ENCODE measurements at places on chromosomes 5 and 9.
A peak's percentile ranks its signal among the peaks of the same experiment; 100 is the strongest.

- no peak for DNase-seq
These were observed 25.8 kb downstream of the FBXL7 start for GRCh38 chr5:15525703-15526275.

- no peak for DNase-seq
These were observed 96.3 kb downstream of the CD180 start for GRCh38 chr5:67100301-67100700.

- no peak for DNase-seq
These were observed 27.3 kb downstream of the PPARGC1B start for GRCh38 chr5:149757197-149757947.

DNA sequence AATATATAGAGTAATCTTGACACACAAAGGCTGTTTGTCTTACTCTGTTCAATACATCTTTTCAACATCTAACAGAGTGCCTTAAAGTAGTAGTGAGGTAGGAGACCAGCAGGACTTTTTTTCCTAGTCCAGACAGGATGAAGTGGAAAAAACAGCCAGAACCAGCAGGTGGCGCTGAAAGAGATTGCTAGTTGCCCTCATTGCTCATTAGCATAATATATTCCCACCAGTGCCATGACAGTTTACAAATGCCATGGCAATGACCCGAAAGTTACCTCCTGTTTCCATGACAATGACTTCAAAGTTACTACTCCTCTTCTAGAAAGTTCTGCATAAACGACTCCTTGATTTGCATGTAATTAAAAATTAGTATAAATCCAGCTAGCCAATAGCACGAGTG, 387.4 kb downstream of the ACTL7B start:
- peak; percentile 61 for DNase-seq

- no peak for DNase-seq
These were observed 7.5 kb downstream of the ACSL6 start for GRCh38 chr5:132003982-132004381.

- no peak for DNase-seq
These were observed 30.0 kb downstream of the SNX30 start for GRCh38 chr9:112780450-112781036.

DNA sequence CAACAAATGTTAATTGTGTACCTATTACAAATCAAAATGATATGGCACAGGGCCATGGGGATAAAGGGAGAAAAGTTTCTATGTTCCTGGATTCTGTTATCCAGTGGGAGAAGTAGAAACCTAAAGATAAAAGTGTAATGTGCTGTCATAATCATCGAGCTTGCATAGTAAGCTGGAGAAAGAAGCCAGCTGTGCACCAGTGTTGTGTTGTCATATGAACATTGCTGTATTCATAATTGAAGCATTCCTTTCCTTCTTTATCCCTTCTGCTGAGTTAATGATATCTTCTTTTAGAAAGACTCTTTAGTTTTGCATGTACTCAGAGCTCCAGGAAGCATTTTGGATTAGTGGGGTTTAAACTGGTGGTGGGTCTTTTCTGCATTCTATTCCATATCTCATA, 39.5 kb downstream of the NTRK2 start:
- no peak for DNase-seq

DNA sequence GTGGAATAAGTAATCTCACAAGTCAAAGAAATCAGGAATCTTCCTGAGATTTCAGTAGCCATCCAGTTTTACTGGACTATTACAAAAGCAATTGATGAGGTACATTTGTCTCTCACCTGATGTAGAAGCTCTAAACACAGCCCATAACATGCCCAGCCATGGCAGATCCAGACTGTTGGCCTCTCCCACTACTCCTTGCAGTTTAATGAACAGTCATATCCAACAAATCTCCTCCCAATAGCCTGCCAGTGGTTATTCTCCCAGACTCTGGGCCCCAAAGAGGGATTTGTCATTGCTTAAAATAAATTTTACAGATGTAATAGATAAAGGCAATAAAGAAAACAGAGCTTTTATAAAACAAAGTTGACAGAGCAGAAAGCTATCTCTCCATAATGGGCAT, 80.8 kb downstream of the ZNF608 start:
- no peak for DNase-seq

- peak; percentile 76 for DNase-seq
These were observed 16.5 kb downstream of the GRXCR2 start for GRCh38 chr5:145856285-145856818.

GRCh38 chr9:134461426-134461982, 135.2 kb downstream of the RXRA start:
- peak; percentile 9 for DNase-seq

GRCh38 chr9:82367016-82367415, 378.4 kb downstream of the SPATA31D1 start:
- no peak for DNase-seq

DNA sequence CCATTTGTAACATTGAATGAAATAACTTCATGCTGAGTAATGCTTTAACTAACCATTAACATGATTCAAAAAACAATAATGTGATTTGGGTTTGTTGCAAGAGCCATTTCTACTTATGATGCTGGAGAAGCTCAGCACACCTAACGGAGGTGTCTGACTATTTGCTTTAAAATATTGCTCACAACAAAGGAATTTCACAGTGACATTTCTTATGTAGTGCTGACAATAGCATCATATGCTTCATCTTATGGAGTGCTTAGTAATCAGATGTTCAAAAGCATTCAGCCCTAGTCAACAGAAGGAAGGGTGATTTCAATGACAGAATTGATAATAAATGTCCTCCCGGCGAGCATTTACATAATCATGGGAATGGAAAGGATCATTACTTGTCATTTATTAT, 1003.3 kb upstream of the COX7C start:
- no peak for DNase-seq

- DNase-seq, result peak; percentile 83
These were observed 32.1 kb downstream of the PTPA start for GRCh38 chr9:129143031-129143927.

DNA sequence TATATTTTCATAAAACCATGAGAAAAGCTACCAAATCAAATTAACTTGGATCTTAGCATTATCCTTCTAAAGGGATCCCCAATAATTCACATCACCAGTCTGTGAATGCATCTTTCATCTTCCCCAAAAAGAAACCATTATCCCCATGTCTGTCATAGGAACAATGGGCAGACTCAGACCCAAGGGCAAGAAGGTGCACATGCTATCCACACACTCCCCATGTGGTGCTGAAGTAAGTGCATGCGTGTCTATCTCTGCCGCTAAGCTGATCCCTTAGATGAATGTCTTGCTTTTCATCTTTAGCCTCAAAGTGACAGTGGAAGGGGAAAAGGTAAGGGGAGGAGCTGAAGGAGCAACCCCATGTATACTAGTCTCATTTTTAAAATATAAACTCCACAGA, 10.2 kb downstream of the SPOCK1 start:
- no peak for DNase-seq

GRCh38 chr9:91714020-91714806, 235.8 kb downstream of the ROR2 start:
- DNase-seq, result peak; percentile 24

- peak; percentile 95 for DNase-seq
These were observed 39.2 kb upstream of the NEK6 start for GRCh38 chr9:124218438-124218982.

- DNase-seq, result no peak
These were observed 118.8 kb downstream of the GLIS3 start for GRCh38 chr9:4180907-4181605.

DNA sequence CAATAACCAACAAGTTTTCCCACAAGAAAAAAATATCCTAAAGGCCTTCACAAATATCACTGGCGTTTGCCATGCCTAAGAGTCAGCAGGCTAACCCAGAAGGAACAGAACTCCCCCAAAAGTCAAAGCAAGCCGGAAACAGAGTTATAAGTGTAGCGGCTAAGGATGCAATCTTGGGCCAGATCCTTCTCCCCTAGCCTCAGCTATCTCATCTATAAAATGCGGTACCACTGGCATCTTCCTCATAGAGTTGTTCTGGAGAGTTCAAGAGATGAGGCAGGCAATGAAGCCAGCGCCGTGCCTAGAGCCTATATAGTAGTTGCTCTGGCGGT, 632 bp downstream of the DPM2 start:
- DNase-seq, result no peak

- DNase-seq, result no peak
These were observed 9.4 kb upstream of the ANGPTL2 start for GRCh38 chr9:127131871-127132270.

- DNase-seq, result no peak
These were observed 778 bp downstream of the FRRS1L start for GRCh38 chr9:109166171-109166770.

- DNase-seq, result no peak
These were observed 2.0 kb downstream of the AK3 start for GRCh38 chr9:4738866-4739586.

- DNase-seq, result no peak
These were observed 11.2 kb upstream of the COL5A1 start for GRCh38 chr9:134630393-134630790.

DNA sequence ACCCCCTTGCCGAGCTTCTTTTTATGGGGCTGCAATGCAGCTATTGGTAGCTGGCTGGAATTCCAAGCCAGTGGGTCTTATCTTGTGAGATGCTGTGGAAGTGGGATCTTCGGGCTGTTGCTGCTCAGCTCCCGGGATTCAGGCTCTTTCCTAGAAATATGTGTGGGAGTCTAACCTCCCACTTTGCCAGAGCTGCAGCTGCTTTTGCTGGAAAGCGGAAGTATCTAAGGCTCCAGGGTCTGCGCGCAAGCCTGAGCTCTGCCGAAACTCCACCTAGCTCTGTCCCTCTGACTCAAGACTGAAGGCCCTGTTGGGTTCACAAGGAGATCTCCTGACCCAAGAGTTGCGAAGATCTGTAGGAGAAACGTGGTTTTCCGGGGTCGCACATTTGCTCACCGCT, 151.1 kb upstream of the ANKRD55 start:
- DNase-seq, result no peak

DNA sequence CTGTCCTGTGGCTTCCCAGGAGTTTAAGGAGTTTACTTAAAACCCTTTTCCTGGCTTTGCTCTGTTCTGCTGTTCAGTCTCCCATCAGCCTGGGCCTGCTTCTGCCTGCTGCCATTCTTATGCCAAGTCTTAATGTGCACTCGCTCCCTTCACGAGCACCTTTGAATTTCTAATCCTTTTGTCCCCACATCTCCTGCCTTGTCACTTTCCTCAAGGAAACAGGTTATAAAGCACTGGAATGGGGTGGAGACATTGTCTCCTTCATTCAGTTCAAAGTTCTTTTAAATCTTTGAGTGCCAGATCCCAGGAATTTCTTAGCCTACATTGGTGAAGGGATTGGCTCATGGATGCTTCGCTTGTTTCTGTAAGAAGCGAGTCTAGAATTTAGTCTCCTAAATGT, 87.2 kb upstream of the LIFR start:
- no peak for DNase-seq

GRCh38 chr5:89343666-89344065, 460.7 kb upstream of the MEF2C start:
- peak; percentile 29 for DNase-seq

GRCh38 chr9:108017671-108018070, 528.1 kb upstream of the KLF4 start:
- no peak for DNase-seq

DNA sequence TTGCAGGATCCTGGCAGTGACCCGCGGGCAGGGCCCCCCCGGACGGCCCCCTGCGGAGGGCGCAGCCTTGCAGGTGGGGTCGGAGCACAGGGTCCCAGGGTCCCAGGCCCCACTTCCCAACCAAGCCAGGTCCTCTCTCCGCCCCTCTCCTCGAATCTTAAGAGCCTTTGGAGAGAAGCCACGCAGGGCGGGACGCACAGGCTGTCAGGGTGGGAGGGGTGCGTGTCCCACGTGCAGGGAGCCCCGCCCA, 18.4 kb upstream of the EGFL7 start:
- peak; percentile 93 for DNase-seq

DNA sequence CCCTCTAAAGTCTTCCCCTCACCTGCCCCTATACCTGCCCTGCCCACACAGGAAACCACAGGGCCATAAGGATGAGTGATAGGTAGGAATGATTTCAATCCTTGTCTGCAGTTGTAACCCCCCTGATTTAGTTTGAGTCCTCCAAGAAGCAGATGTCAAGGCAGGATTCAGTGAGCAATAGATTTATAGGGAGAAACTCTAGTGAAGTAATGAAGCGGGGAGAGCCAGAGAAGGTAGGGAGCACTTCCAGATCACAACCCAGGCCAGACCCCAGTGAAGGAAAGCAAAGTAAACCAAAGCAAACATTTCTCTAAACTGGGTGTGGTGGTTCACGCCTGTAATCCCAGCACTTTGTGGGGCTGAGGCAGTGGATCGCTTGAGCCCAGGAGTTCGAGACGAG, 22.4 kb downstream of the ENC1 start:
- no peak for DNase-seq

DNA sequence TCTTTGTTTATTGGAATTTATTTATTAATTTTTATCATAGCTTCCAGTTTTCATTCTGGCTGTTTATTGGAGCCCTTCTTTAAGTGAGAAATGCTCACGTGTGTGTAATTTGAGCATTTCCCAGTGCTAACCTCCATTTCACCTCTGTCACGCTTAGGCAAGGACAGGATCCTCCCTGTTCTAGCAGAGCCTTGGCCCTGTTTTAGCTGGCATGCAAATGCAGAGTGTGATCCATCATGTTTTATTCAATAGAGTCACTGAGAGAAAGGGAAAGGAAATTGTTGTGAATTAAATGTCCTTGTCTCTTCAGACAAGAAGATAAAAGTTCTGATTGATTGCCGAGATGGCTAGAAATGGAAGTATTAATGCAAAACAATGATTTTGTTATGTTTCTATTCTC, 137.3 kb upstream of the ACO1 start:
- DNase-seq, result no peak

DNA sequence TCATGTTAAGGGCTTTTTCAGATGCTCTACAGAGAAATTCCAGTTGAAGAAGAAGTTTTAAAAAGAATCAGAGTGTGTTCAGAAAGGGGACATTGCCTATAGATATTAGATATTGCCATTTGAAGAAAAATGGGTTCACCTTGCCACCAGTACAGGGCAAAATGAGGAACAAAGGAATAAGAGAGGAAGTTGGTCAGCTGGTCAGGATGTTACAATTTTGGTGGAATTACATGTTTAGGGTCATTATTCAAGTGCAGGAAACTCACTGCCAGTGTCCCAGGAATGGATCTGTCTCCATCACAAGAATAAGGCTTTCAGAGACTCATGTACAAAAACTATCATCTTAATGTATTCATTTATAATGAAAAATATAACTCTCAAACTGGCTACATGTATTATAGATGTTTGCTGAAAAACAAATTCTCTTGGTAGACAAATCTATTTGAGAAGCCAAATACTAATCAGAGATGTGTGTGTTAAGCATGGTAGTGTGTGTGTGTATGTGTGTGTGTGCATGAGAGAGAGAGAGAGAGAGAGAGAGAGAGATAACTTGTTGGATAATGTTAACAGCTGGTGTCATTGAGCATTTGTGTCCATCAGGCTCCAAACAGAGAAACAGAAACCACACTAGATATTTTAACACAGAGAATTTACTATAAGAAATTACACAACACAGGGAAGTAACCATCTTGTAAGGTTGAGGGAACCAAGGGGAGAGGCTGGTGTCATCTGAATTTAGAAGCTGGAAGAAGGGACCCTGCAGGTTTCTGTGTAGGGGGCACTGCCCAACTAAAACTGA, 5.0 kb upstream of the C1QTNF3 start:
- peak; percentile 32 for DNase-seq

- peak; percentile 81 for DNase-seq
These were observed 11.8 kb upstream of the TGFBI start for GRCh38 chr5:136016945-136017530.

GRCh38 chr9:133204993-133205336, 4.1 kb downstream of the OBP2B start:
- no peak for DNase-seq

All from suppressor macrophage treated with lipopolysaccharide for 4 hours (primary cell).